PC-3 (cell line): ENCODE measurements at places on chromosomes 6 and 20. TPM values are rescaled to one million over a fixed set of nuclear protein-coding genes. Genes with fewer than 3 reads are reported as not detected.

Gene HLA-G
- not detected in 2 replicates for total RNA-seq

Gene HCRTR2
- not detected in 2 replicates for total RNA-seq

Gene RPN2
- 257 and 274 TPM in 2 replicates for total RNA-seq

Gene PEDS1
- total RNA-seq, result 53.8 and 59.1 TPM in 2 replicates

Gene MPIG6B
- total RNA-seq, result not detected in 2 replicates
